ENCODE measurements at places on chromosomes 5 and 9. TPM values are rescaled to one million over a fixed set of nuclear protein-coding genes. Genes with fewer than 3 reads are reported as not detected.

GRCh38 chr5:135671052-135671705 is 92.4 kb upstream of the CXCL14 start:
- H3K27me3 ChIP-seq: no peaks in the 10 kb centered on the region
- no peak for DNase-seq
- no peaks in the 10 kb centered on the region for H3K36me3 ChIP-seq

- H3K36me3 ChIP-seq: no peaks in the 10 kb centered on the region
- H3K27me3 ChIP-seq: no peaks in the 10 kb centered on the region
- H3K27ac ChIP-seq: no peak overlapping the region
- DNase-seq: no peak
- no peak overlapping the region for H3K4me3 ChIP-seq
Observed at GRCh38 chr5:146778795-146779194, 99.8 kb downstream of the PPP2R2B start.

DNA sequence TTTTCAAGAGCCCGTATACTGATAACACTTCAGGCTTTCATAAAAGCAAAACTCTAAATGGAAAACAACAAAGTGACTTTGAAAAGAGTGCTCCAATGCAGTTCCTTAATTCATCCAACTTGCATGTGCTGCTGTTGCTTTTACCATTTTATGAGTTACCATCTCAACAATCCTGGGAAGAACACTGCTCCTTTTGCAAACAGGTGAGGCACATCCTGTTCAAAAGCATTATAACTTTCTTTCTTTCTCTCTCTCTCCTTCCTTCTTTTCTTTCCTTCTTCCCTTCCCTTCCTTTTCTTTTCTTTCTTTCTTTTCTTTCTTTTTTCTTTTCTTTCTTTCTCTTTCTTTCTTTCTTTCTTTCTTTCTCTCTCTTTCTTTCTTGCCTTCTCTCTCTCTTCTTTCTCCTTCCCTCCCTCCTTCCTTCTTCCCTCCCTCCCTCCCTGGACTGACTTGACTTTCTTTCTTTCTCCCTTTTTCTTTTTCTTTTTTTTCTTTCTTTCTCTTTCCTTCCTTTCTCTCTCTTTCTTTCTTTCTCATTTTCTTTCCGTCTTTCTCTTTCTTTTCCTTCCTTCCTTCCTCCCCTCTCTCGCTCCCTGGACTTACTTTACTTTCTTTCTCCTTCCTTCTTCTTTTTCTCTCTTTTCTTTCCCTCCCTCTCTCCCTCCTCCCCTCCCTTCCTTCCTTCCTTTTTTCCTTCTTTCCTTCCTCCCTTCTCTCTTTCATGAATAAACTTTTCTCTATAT is 11.2 kb upstream of the PARP8 start:
- H3K4me3 ChIP-seq: no peak overlapping the region
- no peak for DNase-seq
- H3K27ac ChIP-seq: no peak overlapping the region
- H3K4me1 ChIP-seq: no peaks in the 10 kb centered on the region
- H3K27me3 ChIP-seq: no peaks in the 10 kb centered on the region
- no peaks in the 10 kb centered on the region for H3K36me3 ChIP-seq

GRCh38 chr9:118954857-118955256 is 414.4 kb downstream of the BRINP1 start:
- H3K27ac ChIP-seq: no peak overlapping the region
- H3K4me1 ChIP-seq: no peaks in the 10 kb centered on the region
- H3K36me3 ChIP-seq: no peaks in the 10 kb centered on the region
- no peaks in the 10 kb centered on the region for H3K27me3 ChIP-seq
- H3K4me3 ChIP-seq: no peak overlapping the region

The WNT8A gene
- not detected for polyA plus RNA-seq

The IL3 gene
- polyA plus RNA-seq: not detected

The PIP5K1B gene
- 6.6 TPM for polyA plus RNA-seq
